CD8-positive, alpha-beta memory T cell (primary cell): ENCODE measurements at places on chromosomes 2 and 18.

GRCh38 chr2:239944694-239945551 is 80.2 kb downstream of the NDUFA10 start:
- no peak for DNase-seq

- no peak for DNase-seq
Observed at GRCh38 chr2:240419271-240419670, 16.2 kb upstream of the GPC1 start.

DNA sequence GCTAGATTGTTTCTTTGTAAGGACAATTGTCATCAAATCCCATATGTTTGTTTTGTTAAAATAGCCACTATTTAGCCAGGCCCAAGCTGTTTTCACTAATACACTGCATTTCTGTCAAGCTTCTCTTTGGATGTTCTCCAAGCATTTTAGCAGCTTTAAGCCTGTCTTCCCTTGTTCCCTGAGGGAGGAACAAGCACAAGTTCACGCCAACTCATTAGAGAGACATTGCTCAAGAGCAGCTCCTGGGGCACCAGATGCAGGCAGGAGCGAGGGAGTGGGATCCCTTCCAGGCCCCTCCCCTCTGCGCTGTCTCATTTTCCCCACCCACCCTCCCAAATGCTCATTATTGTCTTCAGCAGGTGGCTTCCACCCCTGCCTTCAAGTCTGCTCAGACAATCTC is 32.6 kb upstream of the PPP3R1 start:
- no peak for DNase-seq

DNA sequence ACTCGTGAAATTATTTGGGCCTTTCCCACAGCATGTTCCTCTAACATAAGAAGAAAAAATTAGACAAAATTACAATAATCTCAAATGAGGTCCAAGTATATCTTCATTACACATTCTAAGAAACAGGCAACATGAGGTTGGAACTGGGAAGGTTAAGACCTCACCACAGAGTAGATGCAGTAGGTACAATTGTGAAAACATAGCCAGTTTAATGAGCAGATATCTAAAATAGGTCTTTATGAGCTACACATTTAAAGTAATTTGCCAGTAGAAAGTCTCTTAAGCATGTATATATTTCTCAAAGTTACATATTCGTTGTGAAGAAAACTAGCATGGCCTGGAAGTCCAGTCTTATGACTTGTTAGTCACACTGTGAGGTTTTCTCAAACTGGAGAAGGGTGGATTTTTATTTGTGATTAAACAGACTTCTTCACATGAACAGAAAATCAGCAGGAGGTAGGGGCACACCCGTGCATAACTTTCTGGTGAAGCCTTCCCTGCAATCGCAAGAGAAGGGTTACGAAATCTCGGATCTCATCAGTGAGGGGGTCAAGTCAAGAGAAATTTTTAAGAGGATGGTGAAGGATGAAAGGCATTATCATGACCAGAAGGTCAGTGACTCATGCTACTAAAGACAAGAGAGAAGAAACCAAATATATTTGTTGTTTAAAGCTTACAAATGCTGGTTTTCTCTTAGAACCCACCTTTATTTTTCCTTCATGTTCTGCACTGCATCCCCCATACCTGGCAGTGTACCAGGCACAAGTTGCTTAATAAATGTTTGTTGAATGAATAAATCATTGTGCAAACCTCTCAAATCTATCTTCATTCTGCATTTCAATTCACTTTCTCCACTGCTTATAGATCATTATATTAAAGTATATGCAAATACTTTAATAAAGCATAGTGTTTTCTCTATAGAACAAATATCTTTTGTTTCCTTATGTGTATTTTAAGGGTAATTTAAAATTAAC is 5.1 kb upstream of the RAB27B start:
- DNase-seq = no peak

DNA sequence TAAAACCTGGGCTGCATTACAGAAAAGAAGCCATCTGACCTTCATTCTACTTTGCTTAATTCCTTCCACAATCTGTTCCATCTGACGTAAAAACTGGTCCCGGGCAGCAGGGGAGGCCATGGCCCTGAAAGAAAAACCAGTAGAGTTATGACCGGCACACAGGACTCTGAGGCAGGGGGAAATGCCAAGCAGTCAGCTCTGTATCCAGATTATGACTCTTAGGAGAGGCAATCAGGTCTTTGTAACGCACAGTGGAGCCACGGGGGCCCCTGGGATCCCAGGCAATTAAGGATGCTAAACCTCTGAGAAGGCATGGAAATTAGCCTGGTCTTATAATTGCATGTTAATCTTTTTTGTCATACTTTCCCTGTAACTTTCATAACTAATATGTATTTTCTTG is 78.4 kb downstream of the CCDC93 start:
- no peak for DNase-seq

- no peak for DNase-seq
Observed at GRCh38 chr2:101779656-101780055, 82.1 kb downstream of the MAP4K4 start.
